ENCODE measurements at places on chromosomes 4 and X. TPM values are rescaled to one million over a fixed set of nuclear protein-coding genes. Genes with fewer than 3 reads are reported as not detected.

DNA sequence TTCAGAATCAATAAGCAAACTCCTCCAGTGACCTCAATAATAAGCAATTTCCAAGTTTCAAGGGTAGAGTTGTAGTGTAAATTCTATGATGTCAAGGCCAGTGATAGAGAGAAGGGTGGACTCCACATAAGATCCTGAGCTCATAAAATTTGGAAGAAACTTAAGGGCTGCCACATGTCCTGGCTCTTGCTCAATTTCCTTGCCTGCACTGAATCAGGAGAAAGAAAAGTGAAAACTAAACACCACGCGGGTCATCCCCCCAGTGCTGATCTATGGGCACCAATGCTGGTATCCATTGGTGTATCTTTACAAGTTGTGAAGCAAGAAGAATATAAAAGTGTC is 392.0 kb upstream of the INTU start:
- H3K4me3 ChIP-seq, result no peak overlapping the region
- no peaks in the 10 kb centered on the region for H3K4me1 ChIP-seq

DNA sequence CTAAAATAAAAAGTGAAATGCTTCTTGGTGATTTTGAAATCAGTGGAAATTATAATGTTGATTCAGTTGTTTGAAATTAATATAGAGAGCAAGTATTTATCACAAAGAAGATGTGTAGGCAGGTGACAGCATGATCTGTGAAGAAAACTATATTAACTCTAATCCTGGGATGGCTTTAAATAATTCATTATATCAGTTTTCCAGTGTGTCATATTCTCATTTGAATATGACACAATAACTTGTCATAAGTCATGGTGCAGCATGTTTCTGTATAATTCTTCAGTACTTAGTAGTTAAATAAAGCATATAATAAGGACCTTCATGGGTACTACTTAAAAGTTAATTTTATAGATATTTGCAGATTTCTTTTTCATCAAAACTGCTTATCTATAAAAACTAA is 573.6 kb downstream of the INPP4B start:
- no peak overlapping the region for H3K4me3 ChIP-seq
- DNase-seq, result no peak
- H3K4me1 ChIP-seq, result peaks cover 88% of the 10 kb centered on the region
- H3K36me3 ChIP-seq, result peaks cover 32% of the 10 kb centered on the region
- no peaks in the 10 kb centered on the region for H3K27me3 ChIP-seq

GRCh38 chr4:122577808-122578781 is 42.8 kb downstream of the IL21 start:
- DNase-seq, result peak; percentile 88
- peak overlapping the region; percentile 99 for H3K27ac ChIP-seq
- H3K27me3 ChIP-seq, result no peaks in the 10 kb centered on the region
- H3K4me3 ChIP-seq, result peak overlapping the region; percentile 65
- H3K36me3 ChIP-seq, result peaks cover 11% of the 10 kb centered on the region
- peaks cover 76% of the 10 kb centered on the region for H3K4me1 ChIP-seq

- no peak for DNase-seq
- H3K4me1 ChIP-seq, result no peaks in the 10 kb centered on the region
- H3K27me3 ChIP-seq, result peaks cover 19% of the 10 kb centered on the region
- peaks cover 2% of the 10 kb centered on the region for H3K36me3 ChIP-seq
- H3K4me3 ChIP-seq, result no peak overlapping the region
- H3K27ac ChIP-seq, result no peak overlapping the region
Measured at GRCh38 chr4:54172156-54172555, 56.9 kb upstream of the PDGFRA start.

DNA sequence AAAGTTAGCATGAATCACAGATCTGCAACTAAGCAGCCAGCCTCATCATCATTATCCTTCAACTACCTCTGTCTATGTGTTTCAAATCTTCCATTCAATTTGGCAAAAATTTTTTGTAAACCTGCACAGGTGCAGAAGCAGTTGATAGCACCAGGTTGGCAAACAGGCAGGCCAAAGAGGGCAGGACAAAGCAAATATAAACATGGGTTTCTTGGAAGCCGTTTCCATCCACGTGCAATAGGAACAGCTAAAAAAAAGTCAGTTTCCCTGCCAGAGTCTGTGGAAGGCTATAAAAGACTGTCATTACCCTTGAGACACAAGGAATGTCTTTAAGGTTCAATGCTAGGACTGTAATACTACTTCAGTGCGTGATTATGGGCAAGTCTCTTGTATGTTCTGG is 253.2 kb downstream of the PDHA2 start:
- H3K4me1 ChIP-seq, result no peaks in the 10 kb centered on the region
- H3K27ac ChIP-seq, result no peak overlapping the region
- no peaks in the 10 kb centered on the region for H3K27me3 ChIP-seq

DNA sequence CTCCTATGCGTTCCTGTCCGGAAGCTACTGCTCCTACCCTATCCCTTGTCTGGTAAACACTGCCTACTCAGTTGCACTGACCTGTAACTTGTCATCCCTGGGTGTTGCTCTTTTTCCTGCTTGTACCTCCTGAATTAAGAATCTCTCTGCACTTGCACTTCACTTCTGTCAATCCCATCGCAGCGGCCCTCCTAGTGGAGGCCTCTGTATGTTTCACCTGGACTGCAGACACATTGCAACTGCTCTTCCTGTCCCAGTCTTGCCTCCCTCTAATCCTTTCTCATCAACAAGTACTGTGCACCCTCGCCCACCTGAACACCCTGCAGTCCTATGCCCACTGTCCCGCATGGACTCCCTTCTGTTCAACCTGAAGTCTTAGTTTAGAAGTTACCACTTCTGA is 8.0 kb downstream of the GK start:
- H3K36me3 ChIP-seq, result peaks cover 28% of the 10 kb centered on the region
- peak overlapping the region; percentile 52 for H3K27ac ChIP-seq
- no peaks in the 10 kb centered on the region for H3K27me3 ChIP-seq
- DNase-seq, result no peak
- H3K4me1 ChIP-seq, result peaks cover 30% of the 10 kb centered on the region

DNA sequence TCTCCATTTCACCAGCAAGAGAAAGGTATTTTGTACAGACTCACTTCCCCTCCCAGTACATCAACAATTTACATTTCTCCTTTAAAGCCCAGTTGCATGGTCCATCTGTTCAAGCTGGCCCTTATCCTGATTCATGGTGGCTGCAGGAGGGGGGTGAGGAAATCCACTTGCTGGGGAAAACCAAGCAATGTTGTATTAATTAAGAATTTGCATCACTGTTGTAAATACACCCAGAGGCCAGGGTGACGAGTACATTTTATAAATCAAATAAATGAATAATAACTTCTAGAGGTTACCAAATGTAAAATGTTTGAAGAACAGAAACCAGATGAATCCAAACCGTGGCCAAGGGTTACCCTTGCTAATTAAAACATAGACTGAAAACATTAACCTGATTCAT is 395.9 kb upstream of the INTU start:
- H3K27me3 ChIP-seq, result no peaks in the 10 kb centered on the region
- H3K4me3 ChIP-seq, result no peak overlapping the region
- H3K4me1 ChIP-seq, result no peaks in the 10 kb centered on the region

DNA sequence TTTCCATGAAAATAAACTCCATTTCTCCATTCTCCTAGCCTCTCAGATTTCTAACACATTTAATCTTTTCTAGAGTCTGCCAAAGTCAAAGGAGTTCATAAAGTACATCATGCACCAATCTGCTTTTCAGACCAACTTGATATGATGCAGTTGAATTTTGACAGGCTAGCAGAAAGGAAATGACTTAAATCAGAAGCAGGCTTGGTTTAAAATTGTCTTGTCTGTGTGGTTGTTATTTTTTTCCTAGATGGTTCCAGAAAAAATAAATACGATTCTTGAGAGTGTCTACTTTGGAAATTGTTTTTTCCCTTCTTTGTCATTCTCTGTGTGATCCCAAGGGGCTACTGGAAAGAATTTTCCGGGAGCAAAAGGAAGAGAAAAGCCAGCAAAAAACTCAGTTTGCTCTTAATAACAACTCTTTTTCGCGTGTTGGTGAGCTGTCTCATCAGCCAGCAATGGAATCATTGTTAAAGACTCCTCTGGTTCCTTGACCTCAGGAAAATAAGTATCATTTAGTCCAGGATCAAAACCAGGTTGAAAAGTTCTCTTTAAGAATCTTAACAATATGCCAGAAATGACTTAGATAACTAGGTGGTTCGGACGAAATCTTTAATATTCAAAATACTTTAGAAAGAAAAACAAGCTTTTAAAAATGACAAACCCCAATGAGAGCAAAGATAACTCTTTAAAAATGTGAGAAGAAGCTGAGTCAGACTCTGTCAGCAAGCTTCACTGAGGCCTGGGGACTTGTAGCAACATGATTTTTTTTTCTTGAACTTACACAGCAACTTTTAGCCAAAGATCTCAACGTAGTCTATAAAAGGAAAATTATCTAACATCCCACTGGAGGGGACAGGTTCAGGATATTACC is 49.7 kb upstream of the GAB1 start:
- no peak overlapping the region for H3K4me3 ChIP-seq
- no peaks in the 10 kb centered on the region for H3K36me3 ChIP-seq
- DNase-seq, result no peak
- no peaks in the 10 kb centered on the region for H3K4me1 ChIP-seq
- peaks cover 2% of the 10 kb centered on the region for H3K27me3 ChIP-seq

DNA sequence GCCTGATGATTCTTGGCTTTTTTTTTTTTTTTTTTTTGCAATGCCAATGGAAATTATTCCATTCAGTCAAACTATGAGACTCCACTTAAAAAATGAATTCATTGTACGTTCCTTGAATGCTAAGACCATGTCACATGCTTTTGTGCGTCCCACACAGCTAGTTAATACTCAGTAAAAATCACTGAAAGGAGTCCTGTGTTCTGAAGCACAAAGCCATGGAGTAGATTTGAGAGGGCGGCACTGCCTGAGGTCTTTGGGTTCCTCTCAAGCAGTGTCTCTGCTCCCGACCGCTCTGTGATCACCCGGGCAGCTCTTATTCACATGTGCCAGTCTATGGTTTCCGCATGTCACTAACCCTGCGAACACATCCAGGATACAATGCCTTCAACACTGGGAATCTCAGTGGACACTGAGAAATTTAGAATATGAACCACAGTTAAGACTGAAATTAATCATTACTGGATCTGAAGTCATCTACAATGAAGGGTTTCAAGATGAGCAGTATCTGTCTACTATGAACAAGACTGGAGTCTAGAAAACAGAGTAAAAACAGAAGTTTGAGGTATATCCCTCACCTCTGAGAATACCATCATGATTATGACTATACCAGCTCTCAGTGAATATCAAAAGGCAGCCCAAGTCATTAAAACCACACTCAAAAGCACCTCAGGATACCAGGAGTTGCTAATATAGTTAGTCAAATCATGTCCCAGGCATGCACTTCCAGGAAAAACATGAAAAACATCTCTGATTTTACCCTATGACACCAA is 193.0 kb downstream of the MGST2 start:
- DNase-seq, result peak; percentile 55
- H3K27ac ChIP-seq, result peak overlapping the region; percentile 22
- no peak overlapping the region for H3K4me3 ChIP-seq

GRCh38 chr4:112423591-112423990 is 92.4 kb downstream of the NEUROG2 start:
- H3K36me3 ChIP-seq, result peaks cover 15% of the 10 kb centered on the region
- DNase-seq, result no peak
- H3K4me3 ChIP-seq, result no peak overlapping the region
- no peaks in the 10 kb centered on the region for H3K4me1 ChIP-seq
- H3K27ac ChIP-seq, result no peak overlapping the region
- H3K27me3 ChIP-seq, result no peaks in the 10 kb centered on the region

DNA sequence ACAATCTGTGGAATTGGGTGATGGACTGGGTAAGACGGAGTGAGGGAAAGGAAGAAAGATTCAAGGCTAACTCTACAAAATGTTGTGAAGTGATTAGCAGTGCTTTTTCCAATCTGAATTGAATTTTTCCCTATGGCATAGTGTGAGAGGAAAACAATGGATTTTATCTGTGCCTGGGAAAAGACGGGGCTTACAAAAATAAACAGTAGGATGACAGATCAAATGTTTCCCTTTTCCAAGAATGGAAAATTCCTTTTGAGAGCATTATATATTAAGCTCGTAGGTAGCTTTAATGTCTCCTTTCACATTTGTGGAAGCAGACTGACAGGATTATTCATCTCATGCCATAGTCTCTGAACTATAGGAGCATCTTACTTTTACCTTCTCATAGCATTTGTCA is 27.8 kb downstream of the ATP11C start:
- peaks cover 21% of the 10 kb centered on the region for H3K4me1 ChIP-seq
- H3K36me3 ChIP-seq, result peaks cover 2% of the 10 kb centered on the region
- no peak overlapping the region for H3K4me3 ChIP-seq
- no peaks in the 10 kb centered on the region for H3K27me3 ChIP-seq

DNA sequence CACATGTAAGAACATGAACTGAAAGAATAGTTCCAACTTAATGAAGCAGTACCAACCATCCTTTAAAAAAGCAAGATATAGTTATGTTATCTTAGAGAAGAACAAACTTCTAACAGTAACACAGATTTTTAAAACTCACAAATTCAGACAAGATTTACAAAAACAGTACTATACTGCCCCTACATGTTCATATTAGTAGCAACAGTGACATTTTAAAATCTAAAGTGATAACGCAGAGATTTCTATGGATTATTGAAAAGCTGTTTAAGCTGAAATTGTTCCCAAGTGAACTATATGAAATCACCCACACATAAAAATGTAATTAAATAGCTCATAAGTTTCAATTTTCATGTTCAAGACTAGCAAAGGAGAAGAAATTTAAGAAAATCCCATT is 166.0 kb downstream of the FBXW7 start:
- no peak overlapping the region for H3K27ac ChIP-seq
- H3K27me3 ChIP-seq, result no peaks in the 10 kb centered on the region
- H3K4me3 ChIP-seq, result no peak overlapping the region
- no peak for DNase-seq
- peaks cover 22% of the 10 kb centered on the region for H3K4me1 ChIP-seq

GRCh38 chr4:139175646-139176301 is 1.2 kb downstream of the ELF2 start:
- H3K4me3 ChIP-seq, result peak overlapping the region; percentile 84
- no peak overlapping the region for H3K27ac ChIP-seq
- peaks cover 5% of the 10 kb centered on the region for H3K27me3 ChIP-seq

DNA sequence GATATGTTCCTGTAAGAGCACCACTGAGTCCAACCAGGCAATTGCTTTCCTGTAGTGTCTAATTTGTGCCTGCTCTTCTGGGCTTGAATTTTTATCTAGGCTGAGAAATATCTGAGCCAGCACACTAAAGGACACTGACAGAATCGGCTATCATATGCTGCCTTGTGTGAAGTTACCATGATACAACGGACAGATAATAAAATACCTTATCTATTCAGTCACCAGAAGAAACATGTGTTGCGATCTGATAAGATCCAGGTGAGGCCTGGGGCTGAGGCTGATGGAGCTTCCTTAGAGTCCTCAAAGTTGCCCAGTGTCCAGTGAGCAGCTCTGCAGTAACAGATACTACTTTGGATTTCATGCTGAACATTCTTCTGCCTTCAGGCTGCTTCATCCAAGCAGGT is 111.8 kb downstream of the ZNF518B start:
- no peaks in the 10 kb centered on the region for H3K4me1 ChIP-seq
- H3K4me3 ChIP-seq, result no peak overlapping the region
- H3K27me3 ChIP-seq, result no peaks in the 10 kb centered on the region
- no peak overlapping the region for H3K27ac ChIP-seq
- H3K36me3 ChIP-seq, result no peaks in the 10 kb centered on the region

- H3K4me1 ChIP-seq, result peaks cover 46% of the 10 kb centered on the region
- peaks cover 39% of the 10 kb centered on the region for H3K36me3 ChIP-seq
- no peaks in the 10 kb centered on the region for H3K27me3 ChIP-seq
- peak overlapping the region; percentile 70 for H3K27ac ChIP-seq
- H3K4me3 ChIP-seq, result peak overlapping the region; percentile 75
Measured at GRCh38 chr4:52711834-52712250, 39.4 kb downstream of the ERVMER34-1 start.

The C4orf50 gene
- total RNA-seq, result not detected

The NXF2B gene
- total RNA-seq, result not detected

The NXF2 gene
- total RNA-seq, result not detected

The PPARGC1A gene
- total RNA-seq, result not detected

The SH3D19 gene
- total RNA-seq, result not detected

The GNL3L gene
- 47.9 TPM for total RNA-seq

The RS1 gene
- not detected for total RNA-seq

All from activated naive CD4-positive, alpha-beta T cell treated with anti-CD3 and anti-CD28 coated beads for 36 hours (primary cell).